ENCODE measurements at places on chromosomes 1 and 21.
A peak's percentile ranks its signal among the peaks of the same experiment; 100 is the strongest.

GRCh38 chr1:86938450-86938849 is 24.0 kb downstream of the HS2ST1 start:
- DNase-seq, result no peak

- peak; percentile 67 for DNase-seq
These were observed 19.9 kb upstream of the TMEM39B start for GRCh38 chr1:32052887-32053286.

DNA sequence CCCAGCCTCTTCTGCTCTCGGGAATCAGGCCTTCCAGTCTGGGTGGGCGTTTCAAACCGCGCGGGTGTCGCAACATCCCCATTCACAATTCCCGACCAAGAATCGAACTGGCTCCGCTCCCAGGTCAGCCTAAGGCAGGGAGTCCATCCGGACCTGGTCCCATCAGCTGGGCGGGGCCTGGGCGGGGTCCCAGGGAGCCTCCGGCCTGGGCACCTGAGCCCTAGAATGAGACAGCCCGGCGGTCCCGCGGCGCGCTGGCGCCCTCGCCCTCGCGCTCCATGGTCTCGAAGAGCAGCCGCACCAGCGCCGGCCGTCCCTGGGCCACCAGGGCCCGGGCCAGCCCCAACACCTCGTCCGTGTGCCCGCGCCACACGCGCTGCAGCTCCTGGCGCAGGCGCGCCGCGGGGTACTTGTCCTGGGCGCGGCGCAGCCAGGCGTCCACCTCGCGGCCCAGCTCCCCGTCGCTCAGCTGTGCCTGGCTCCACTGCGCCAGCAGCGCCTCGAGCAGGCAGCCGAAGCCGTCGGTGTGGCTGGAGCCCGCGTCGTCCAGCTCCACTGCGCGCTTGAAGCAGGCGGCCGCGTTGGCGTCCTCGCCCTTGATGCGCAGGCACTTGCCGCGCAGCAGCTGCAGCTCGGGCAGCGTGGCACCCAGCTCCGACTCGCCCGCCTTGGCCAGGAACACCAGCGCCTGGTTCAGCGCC is 16.9 kb upstream of the PARS2 start:
- DNase-seq, result no peak

DNA sequence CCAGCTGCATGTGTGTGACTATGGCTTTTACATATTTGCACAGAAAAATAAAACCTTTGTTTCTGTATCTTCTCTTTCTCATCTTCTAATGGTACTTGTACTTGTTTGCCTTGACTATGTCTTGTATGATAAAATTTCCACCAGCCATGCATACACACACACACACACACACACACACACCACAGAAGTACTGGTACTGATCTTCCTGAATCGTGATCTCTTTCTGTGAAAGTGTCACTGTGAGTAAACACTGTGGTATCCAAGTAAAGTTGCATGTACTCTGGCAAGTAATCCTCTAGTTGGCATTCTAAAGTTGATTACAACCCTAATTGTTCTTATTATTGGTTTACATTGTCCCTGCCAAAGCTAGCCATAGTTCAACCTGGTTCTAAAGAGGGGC is 176.7 kb downstream of the CRB1 start:
- DNase-seq, result peak; percentile 46

DNA sequence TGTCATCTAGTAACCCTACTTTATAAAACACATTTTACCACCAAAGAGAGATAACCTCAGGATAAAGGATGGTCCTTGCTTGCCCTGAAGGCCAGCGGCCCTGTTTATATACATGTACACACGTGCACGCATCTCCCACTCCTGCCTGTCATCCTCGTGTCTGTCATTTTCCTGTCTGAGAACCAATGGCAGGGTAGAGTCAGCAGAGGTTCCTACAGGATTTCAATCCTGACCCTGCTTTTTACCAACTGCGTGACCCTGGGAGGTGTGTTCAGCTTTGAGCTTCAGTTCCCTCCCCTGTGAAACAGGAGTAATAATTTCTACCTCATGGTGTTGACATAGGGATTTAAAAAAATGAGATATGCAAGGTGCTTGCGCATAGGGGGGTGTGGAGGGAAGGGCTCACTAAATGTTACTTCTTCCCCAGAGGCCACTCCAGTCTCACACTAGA is 12.3 kb upstream of the RASSF5 start:
- DNase-seq, result no peak

DNA sequence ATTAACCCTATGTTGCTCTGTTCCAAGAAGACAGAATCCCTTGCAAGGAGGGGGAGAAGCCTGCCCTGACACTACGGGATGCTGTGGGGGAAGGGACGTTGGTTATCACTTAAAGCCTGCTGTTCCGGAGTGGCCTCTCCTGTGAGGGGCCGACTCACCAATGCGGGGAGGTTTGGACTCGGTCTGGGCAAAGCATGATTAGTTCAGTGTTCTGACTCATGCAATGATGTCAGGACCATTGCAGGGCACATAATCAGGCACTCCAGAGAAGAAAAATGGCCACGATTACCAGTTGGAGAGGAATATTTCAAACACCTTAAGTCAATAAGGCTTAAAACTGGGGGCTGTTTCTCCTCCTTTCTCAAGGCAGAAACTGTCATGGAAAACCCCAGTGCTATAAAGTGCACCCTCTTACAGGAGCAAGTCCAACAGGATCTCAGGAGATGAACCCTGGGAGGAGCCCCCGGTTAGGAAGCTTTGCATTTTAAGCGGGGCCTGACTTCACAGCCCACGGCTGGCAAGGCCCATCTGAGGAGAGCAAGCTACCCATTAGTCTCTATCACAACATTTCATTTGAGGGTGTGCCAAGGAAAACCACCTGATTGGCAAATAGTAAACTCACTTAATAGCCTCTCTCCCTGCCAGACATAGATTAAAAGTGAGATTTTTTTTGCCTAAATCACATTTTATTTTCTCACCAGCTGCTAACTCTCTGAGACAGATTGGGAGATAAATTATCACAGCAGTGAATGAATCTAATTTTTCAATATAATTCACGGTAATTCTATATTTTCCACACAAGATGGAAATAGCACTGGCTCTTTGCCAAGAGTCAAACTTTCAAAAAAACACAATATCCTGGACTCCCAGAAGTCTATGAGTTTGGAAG is 202.5 kb downstream of the C1orf94 start:
- DNase-seq, result no peak
